Activated T-helper 1 cell treated with anti-CD3 and anti-CD28 coated beads, Interleukin-12 subunit alpha, Interleukin-12 subunit beta, Interleukin-2, Interleukin-4 antibody, amounts not matched to agents 30 ng/mL and 10 ng/mL and 1 ng/mL, durations not matched to agents 14 hours and 24 hours and 36 hours (primary cell): ENCODE measurements at places on chromosomes 13 and 19.

- DNase-seq, result no peak
Measured at GRCh38 chr19:48798937-48799336, 11.9 kb downstream of the BCAT2 start.

- DNase-seq, result no peak
Measured at GRCh38 chr13:99119656-99120055, 81.0 kb upstream of the UBAC2 start.

- DNase-seq, result peak; percentile 67
Measured at GRCh38 chr19:18589380-18590272, 1.0 kb downstream of the REX1BD start.

DNA sequence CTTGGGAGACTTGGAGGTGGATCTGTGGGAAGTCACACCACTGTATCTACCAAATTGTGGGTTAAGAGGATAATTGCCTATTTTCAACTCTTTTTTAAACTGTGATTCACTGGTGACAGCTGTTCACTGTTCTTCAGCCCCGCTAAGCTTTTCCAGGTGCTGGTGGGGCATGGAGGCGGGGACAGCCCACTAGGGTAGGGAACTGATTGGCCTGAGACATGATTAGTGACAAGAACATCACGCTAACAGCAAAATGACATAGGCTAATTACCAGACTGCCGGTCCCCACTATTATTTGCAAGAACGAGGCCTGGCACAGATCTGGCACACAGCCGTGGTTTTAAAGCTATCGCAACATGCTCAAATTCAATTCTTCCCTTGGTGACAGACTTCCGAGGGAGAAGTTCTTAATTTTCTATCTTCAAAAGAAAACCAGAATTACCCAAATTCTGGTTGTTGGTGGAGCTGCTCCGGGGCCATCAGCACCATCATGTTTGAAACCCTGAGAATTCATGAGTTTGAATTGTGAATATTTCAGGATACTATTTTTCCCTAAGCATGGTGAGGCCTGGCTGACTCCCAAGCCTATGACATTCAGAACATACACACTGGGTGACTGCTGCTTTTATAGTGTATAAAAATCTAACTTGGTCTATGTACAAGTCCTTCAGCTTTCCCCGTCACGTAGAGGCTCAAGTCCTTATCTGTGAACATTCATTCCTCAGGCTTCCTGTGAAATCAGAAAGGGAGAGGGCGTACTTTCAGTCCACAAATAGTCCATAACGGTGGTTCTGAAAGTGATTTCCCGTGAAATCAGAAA, 17.9 kb downstream of the DOCK9 start:
- no peak for DNase-seq

GRCh38 chr19:45768655-45768983, 433 bp downstream of the SIX5 start:
- DNase-seq, result peak; percentile 28

DNA sequence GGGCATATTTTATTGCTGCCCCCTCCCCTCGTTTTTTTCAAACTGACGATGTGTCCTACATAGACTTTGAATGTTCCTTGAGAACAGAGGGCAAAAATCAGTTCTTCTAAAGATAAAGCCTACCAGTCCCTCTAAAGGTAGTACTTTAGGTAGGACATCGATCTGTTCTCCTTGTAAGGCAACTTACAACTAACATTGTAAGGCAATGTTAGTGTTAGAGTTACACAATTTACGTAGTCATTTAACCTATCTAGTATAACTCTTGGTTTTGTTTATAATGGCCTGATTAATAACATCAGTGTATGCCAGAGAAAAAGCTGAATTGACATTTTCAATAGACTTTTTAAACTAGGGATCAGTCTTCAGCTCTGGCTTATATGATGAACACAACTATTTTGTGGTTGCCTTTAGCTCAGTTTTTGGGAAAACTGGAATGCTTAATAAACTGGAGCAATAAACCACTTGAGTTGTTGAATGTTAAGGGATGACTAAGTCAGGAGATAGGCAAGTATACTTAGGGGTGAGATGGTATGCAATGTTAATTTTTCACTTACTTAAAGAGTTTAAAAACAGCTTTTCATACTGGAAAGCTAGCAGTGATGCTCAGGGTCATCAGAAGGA, 2.2 kb downstream of the NDFIP2 start:
- no peak for DNase-seq

- no peak for DNase-seq
Measured at GRCh38 chr13:33799950-33800592, 17.9 kb upstream of the RFC3 start.

DNA sequence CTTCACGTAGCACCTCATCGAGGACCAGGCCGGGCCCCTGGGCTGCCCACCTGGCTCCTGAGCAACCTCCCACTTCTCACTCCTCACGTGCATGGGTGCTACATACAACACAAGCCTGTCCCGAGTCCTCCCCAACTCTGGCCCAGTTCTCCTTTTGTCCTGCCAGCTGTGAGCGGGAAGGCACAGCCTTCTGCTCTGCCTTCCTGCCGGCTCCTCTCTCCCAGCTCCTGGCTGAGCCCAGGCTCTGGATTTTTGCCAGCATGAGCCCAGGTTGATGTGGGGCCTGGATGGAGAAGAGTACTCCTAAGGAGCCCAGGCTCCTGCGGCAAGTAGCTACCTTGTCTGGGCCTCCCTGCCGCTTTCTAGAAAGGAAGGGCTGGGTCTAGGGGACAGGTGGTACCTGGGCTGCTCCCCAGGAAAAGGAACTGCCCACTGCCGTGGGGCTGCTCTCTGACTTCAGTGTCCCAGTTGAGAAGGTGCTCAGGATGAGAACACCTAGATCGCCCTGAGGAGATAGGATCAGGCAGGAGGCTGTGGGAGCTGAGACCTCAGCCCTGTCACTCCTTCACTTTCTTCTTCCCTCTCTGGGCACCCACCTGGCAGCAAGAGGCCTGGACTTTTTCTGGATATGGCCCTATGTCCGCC, 23.6 kb downstream of the LYL1 start:
- DNase-seq, result no peak

GRCh38 chr19:2514981-2515518, 39.1 kb downstream of the GADD45B start:
- no peak for DNase-seq

- no peak for DNase-seq
Measured at GRCh38 chr13:71219698-71220415, 647.1 kb downstream of the DACH1 start.

GRCh38 chr13:113078902-113079780, 26.4 kb upstream of the F7 start:
- no peak for DNase-seq

GRCh38 chr19:31356587-31357314, 7.5 kb upstream of the TSHZ3 start:
- DNase-seq, result peak; percentile 45

DNA sequence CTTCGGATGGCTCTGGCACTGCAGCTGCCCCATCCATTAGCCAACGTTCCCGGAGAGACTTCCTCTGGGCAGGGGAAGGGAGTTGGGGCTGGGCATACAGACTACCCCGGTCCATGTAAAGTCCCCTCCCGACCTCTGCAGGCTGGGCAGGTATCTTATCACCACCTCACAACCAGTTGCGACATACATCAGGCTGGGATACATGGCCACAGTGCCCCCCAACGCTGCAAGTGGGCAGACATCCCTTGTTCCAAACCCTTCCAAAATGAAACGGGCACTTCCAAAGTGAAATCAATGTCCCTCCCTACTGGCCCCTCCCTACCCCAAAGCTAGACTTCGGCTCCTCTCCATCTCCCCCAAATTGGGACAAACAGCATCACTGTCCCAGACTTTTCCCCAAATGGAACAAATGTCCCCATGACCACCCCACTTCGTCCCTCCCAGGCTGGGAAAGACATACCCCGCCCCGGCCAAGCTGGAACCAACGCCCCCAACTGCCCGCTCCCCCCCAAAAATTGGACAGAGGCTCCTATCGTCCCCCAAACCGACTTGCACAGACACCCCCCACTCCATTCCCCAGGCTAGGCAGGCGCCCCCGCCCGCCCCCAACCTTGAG, 5.0 kb downstream of the PALM3 start:
- DNase-seq, result no peak

DNA sequence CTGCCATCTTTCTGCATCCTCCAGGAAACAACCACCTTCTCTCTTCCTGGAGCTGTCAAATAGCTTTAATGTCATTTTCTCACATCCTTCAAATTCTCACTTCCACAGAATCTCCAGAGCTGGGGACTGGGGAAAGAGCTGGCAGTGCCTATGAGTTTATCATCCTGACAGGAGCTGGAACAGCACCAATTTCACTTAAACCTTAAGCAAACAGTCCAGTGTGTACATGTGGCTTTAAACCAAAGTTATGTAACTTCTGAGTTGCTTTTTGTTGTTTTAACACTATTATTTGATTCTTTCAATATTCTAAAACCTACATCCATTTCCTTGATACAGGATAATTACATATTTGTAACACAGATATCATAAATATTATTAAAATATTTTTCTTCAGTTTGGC, 331.5 kb upstream of the ARGLU1 start:
- no peak for DNase-seq

DNA sequence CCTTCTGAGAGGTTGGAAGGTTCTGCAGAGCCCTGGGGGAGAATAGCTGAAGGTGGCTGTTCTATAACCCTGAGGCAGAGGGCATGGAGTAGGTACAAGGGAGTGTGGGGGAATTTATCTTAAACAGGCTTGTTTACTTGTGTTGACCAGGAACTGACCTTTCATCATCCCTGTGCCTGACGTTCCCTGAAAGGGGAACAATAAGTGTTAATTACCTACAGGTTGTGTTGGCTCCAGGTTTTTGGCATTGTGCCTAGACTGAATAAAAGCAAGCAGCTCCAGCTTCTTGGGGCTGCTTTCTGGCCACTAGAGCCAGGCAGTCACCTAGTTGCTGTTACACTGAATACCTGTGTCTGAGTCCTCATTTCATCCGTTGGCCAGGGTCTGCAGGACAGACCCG, 60.0 kb downstream of the ZNF627 start:
- no peak for DNase-seq

- DNase-seq, result peak; percentile 74
Measured at GRCh38 chr19:12801466-12802266, at the start of the genes PRDX2 and THSD8. Gene PRDX2, minus strand, starts transcription at chr19:12801800. Its CDS starts 539 bp downstream, at chr19:12801261. Gene THSD8, plus strand, starts transcription at chr19:12802069. Its CDS starts 3 bp downstream, at chr19:12802072.

DNA sequence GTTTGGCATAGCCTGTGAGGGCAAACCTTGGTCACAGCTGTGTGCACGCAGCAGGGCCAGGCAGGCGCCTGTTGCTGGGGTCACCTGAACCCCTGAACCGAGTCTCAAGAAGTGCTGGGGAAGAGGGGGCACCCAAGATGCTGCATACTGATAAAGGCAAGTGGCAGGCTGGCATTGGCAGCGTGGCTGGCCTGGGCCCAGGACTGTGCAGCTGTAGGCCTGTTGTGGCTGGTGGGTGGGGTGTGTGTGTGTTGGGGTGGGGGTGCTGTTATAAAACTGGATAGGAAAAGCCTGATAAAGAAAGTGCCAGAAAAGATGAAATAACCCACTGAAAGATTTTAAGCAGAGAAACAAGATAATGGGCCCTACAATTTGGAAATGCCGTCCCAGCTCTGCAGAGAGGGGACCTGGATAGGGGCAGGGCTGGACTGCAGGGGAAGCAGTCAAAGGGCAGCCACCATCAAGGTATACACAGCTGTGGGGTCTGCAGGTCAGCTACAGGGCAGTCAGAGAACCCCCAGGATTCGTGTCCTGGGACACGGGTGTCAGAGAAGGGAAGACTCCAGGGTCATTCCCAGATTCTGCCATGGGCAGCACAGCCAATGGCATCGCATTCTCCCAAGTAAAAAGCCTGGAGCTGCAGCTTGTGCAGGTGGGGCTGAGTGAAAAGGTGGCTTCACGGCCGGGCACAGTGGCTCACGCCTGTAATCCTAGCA, 33.2 kb downstream of the CILP2 start:
- no peak for DNase-seq
